ENCODE measurements at places on chromosomes 3 and 15. TPM values are rescaled to one million over a fixed set of nuclear protein-coding genes. Genes with fewer than 3 reads are reported as not detected.

Gene HAUS2
- 14.4 TPM for polyA plus RNA-seq

Gene DGKG
- 0.89 TPM for polyA plus RNA-seq

Gene DUOX2
- 0.13 TPM for polyA plus RNA-seq

Gene TOPAZ1
- polyA plus RNA-seq: not detected

Gene TIMP4
- 2.1 TPM for polyA plus RNA-seq

Gene ZNF80
- 0.09 TPM for polyA plus RNA-seq

Gene MEIS2
- polyA plus RNA-seq: 7.7 TPM

Gene TRH
- polyA plus RNA-seq: not detected

Data from hindlimb muscle (tissue), 1 donor.